ENCODE measurements at places on chromosomes 1 and 21.

- no peak for DNase-seq
Observed at GRCh38 chr1:85444381-85444780, 20.6 kb downstream of the DDAH1 start.

- DNase-seq = no peak
Observed at GRCh38 chr1:68178821-68179490, 53.4 kb downstream of the WLS start.

GRCh38 chr1:38559446-38560165 is 300.0 kb downstream of the RRAGC start:
- DNase-seq = peak; percentile 42

DNA sequence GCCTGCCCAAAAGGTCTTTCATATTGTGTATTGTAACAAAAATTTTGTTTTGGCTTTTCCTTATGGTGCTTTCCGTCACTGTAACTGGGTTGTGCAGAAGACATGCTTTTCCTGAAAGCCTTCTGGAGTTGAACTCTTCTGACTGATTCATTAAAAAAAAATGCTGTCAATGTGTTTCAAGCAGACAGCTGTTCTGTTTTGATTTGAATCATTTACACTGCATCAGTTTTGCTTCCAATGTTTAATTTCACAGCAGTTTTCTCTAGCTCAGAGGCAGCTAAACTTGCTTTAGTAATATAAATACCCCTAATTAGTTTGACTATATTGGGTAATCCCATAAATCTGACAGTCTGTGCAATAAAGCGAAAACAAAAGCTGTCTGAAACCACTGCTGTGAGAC is 7.9 kb downstream of the UTP11 start:
- no peak for DNase-seq

DNA sequence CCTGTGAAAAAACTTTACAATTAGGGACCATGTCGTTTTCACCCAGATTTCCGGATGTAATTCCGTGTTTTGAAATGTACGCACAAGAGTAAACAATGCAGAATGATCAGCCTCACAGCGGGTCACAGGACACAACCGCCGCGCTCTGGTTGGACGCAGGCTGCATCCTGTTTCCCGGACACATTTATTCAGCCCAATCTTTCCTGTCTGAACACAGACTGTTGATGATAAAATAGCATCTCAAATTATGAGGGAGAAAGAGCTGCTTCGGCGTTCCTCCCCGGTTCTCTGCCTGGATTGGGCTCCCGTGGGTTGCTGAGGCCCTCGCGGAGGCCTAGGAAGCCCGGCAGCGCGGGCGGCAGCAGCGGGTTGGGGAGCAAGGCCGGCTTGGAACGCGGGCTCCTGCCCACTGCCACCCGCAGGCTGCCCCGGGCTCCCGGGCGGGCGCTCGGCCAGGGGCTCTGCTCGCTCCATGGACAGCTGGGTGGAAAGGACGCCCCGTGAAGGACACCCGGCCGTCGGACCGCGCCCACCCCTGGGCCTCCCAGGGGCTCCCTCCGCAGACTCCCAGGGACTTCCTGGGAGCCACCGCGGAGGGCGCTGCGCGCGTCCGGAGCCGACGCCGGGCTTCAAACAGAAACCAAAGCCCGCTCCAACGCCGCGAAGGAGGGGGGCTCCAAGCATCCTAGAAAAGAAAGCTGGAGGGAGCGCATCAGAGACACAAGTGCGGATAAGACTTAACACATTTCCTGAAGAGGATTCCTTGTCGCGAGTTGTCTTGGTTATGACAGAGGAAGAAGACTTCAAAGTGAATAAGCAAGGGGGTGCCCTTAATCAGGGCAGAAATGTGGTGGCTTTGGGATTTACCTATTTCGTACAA is 122.3 kb downstream of the ESRRG start:
- no peak for DNase-seq

- no peak for DNase-seq
Observed at GRCh38 chr1:47616036-47616435, 178.2 kb downstream of the FOXD2 start.

GRCh38 chr1:24091971-24092482 is 19.9 kb downstream of the MYOM3 start:
- DNase-seq = no peak

GRCh38 chr1:160726114-160726497 is 12.9 kb upstream of the SLAMF7 start:
- no peak for DNase-seq

DNA sequence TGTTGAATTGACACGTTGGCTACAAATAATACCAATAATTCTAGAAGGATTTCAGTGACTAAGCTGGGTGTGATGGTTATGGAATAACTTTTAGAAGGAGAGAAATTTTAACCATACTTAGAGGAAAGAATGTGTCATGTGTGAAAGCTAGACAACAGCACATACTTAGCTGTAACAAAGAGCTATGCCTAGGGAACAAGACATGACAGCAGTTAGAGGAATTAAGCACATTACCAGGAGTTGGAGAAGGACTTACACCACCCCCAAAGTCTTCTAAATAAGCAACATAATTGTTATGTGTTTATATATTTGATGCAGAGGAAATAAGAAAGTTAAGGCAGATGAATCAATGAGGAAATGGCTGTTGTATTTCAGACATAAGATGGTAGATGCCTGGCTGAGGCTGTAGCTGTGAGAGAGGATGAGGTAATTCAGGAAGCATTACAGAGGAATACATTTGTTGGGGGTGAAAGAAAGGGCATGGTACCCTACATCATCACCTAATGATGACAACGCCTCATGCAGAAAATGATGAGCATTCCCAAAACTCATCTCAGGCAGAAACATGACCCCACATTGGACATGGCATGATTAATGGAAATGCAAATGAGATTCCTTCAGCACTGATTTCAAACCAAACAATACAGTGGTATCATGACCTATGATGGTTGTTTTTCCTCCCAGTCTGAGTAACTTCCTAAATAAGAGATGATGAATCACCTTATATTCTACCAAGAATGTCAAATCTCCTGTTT is 211.5 kb downstream of the LHX8 start:
- DNase-seq = no peak
